ENCODE measurements at places on chromosomes 3 and 15. TPM values are rescaled to one million over a fixed set of nuclear protein-coding genes. Genes with fewer than 3 reads are reported as not detected.

ALG1L2 gene
- 1.7 TPM for total RNA-seq

CCDC33 gene
- total RNA-seq, result not detected

- no peak for ATAC-seq
Measured at GRCh38 chr3:67450153-67450552, 204.3 kb downstream of the SUCLG2 start.

GRCh38 chr3:20478436-20478835 is 292.4 kb upstream of the SGO1 start:
- no peak for ATAC-seq

DNA sequence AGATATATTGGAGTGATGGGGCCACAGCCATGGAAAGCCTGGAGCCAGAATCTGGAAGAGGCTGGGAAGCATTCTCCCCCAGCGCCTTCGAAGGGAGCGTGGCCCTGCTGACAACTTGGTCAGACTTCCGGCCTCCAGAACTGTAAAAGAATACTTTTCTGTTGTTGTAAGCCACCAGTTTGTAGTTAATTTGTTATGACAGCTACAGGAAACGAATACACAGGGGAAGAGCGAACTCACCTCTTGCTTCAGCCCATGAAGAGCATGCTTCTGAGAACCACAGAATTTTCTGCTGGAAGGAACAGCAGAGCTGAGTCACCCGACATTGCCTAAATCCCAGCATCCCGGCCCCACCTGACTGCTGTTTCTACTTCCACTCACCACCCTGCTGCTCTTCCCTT is 501.7 kb downstream of the SHQ1 start:
- no peak for ATAC-seq

NMD3 gene
- 43.4 TPM for total RNA-seq

- peak; percentile 52 for ATAC-seq
Measured at GRCh38 chr3:134253475-134254226, 3.0 kb upstream of the RYK start.

DNA sequence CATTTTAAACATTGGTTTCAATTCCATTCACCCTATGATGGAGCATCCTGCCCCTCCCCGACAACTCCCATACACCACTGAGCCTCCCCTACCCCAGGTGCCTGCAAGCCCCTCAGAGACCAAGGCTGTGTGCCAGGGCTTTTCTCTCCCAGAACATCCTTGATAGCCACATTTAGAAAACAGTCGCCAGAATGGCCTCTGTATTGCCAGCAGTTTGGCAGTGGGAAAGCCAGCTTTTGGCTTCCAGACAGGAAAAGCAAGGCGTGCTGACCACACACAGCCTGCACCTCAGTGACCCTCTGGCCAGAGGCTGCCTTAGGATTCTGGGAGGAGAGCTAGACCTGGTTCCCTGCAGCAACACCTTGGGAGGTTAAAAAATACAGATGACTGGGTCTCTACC is 18.2 kb upstream of the HRH1 start:
- no peak for ATAC-seq

GRCh38 chr15:101406036-101406435 is 83.5 kb downstream of the PCSK6 start:
- ATAC-seq, result no peak

GRCh38 chr3:30286811-30287210 is 319.6 kb upstream of the TGFBR2 start:
- ATAC-seq, result peak; percentile 37

GAP43 gene
- not detected for total RNA-seq

GRIP2 gene
- 0.21 TPM for total RNA-seq

EOGT gene
- 15.5 TPM for total RNA-seq

DAZL gene
- 0.09 TPM for total RNA-seq

DNA sequence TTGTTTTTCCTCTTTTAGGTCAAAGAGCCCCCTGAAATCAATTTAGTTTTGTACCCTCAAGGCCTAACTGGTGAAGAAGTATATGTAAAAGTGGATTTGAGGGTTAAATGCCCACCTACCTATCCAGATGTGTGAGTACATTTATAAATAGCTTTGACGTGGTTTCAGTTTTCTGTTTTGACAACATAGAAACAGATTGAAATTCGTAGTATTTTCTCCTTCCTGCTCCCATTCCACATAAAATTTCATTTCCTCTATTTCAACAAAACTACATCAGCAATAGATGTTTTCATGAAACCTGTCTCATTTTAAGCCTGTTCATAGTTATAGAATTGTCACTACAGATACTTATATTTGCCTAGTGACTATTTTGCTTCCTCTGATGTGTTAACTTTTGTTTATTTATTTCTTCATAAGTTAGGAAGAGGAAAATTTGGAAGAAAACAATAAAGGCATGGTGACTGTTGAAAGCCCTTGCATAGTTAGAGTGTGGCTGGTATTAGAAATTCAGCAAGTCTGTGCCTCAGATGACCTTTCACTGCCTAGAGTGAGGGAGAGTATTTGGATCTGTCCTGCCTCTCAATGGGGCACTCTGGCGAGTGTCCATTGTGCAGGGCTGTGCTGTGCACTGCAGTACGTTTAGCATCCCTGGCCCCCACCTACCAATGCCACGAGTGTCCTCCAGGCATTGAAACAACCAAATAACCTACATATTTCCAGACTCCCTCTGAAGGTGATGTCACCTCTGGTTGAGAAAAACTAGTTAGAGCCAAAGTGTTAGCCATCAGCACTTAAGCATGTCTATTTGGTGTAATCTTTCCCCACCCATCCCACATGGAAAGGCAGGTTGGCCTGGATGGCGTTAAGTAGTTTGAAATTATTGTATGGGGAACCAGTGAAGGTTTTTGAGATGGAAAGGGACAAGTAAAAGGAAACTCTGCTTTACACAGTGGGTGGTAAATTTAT is 5.9 kb downstream of the EIF2AK4 start:
- ATAC-seq, result no peak

- ATAC-seq, result no peak
Measured at GRCh38 chr3:18190646-18191045, 234.5 kb downstream of the SATB1 start.

DNA sequence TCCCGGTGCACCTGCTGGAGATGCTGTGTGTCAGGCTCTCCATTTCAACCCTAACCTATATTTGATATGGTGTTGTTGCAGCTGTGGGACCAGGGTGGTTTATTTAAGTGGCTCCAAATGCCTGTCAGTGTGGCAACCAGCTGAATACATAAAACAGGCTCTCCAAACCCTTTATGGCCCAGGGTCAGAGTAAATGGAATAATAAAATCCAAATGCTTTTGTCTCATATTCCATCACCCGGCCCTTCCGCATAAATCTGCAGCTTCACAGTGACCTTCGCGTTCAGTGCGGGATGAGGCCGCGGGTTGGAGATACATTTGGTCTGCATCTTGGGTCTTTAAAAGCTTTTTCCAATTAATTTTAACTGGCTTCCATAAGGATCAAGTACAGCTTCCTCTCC is 382.1 kb upstream of the NR2F2 start:
- ATAC-seq, result no peak

CTXN2 gene
- 0.11 TPM for total RNA-seq

PTX3 gene
- not detected for total RNA-seq

GRCh38 chr3:37283011-37283410 is 108.6 kb upstream of the LRRFIP2 start:
- no peak for ATAC-seq

COL8A1 gene
- 0.09 TPM for total RNA-seq

GRCh38 chr3:114178770-114179368 is at the start of gene DRD3:
Gene DRD3, minus strand, starts transcription at chr3:114179052. Its CDS starts 7,060 bp downstream, at chr3:114171992.
- no peak for ATAC-seq

- no peak for ATAC-seq
Measured at GRCh38 chr3:58575971-58576652, 1.1 kb downstream of the FAM107A start.

GRCh38 chr3:68878322-68878721 is 54.0 kb downstream of the TAFA4 start:
- no peak for ATAC-seq

GRCh38 chr3:58384381-58385090 is 49.1 kb downstream of the PDHB start:
- no peak for ATAC-seq

GRCh38 chr15:61339516-61339915 is 110.4 kb upstream of the RORA start:
- ATAC-seq, result no peak

DNA sequence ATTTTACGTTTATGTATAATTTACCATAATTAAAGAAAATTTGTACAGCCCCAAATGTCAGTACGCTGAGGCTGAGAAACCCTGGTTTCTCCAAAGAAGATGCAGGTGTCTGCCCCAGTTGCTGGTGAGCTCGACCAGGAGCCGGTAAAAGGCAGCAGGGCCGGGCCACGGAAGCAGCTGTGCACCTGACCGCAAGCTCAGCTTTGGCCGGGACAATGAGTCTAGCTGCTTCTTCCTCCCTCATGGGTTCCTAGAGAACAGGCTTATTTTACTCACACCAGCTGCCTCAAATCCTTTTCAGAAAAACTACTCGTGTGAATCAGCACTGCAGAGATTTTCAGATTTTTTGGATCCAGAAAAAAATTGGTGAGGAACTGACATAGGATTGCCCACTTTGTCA is 18.0 kb upstream of the ZXDC start:
- no peak for ATAC-seq

DNA sequence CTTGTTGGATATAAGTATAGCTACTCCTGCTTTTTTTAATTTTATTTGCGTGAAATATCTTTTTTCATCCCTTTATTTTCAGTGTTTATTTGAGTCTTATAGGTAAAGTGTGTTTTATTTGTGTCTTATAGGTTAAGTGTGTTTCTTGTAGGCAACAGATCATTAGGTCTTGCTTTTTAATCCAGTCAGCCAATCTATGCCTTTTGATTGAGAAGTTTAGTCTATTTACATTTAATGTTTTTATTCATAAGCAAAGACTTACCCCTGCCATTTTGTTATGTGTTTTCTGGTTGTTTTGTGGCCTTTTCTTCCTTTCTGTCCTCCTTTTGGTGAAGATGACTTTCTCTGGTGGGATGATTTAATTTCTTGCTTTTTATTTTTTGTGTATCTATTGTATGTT is 232.0 kb downstream of the RAP2B start:
- no peak for ATAC-seq

DNA sequence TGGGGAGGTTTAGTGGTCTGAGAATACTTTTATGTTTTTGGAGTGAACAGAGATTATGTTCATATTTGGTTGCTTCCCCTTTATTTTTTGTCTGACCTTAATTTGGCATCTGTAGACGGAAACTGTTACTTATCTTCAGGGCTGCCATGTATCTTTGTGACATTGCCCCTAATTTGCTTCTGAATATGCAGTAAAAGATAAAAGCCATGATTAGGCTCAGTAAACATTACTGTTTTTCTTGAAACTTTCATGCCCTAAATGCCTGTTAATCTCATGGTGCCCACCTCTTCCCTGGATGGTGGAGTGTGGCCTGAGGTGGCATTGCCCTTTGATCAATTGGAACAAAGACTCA is 106.7 kb downstream of the C3orf70 start:
- no peak for ATAC-seq
